Activated T-cell treated with anti-CD3 and anti-CD28 coated beads, Interleukin-2, amount 50 U/mL, for 72 hours (primary cell): ENCODE measurements at places on chromosomes 7 and 10. TPM values are rescaled to one million over a fixed set of nuclear protein-coding genes. Genes with fewer than 3 reads are reported as not detected.
A peak's percentile ranks its signal among the peaks of the same experiment; 100 is the strongest.

DNA sequence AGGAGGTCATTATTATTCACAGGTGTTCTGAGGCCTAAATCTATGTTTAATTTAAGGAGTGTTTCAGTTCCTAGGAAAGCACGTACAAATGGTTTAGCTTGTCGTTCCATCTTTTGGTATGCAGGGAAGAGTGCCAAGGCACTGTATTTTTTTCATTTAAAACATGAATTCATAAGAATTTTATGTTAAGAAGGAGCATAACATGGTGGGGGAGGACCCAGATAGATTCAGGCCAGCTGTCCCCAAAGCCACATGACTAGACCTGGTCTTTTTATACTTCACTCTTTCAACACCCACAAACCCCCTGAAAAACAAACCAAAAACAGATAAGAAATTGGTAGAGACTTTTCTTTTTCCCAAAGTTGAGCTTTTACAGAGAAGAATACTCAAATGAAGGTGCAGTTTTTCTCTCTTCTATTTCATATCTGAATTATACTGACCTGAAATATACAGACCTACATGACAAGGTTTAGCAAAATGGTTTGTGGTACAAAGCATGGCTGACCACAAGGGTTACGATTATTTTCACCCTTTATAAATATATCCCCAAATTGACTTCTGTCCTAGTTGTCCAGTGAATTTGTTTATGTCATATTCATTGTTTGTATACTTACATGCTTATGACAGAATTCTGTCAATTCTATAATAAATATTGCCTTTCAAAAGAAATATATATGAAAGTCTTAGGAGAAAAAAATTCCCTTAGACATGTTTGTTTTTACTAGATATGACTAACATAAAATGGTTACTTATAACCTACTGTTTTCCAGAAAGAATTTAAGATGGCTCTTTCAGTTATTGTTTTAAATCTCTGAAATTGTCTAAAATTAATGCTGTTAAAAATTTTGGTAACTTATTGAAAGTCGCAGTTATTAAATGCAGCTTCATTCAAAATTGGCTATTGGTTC lies 71.3 kb downstream of the AP3M1 start:
- no peak for DNase-seq

DNA sequence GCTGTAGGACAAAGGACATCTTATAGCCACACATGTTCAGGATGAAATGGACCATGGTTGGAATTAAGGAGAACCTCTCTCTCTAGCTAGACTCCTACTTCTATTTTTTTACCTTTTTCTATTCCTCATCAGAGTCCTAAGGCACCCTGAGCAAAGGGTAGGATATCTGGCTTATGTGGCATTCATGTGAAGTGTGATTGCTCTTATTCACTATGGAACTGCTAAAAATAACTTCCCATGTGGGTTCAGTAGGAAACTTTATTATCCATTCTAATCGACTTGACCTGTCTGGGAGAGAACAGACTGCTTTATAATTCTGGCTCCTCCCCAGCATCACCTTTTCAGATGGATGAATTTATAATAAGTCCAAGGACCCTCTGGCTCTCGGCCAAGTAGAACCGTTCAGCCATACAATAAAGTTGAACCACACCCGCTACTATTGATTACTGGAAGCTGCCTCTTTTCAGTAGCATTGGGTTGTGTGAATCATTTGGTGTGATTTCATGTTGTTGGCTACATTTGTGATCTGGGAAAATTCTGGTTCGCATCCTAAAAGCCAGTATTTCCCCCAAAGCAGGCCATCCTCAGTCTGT lies 117.5 kb downstream of the NRF1 start:
- no peak for DNase-seq

DNA sequence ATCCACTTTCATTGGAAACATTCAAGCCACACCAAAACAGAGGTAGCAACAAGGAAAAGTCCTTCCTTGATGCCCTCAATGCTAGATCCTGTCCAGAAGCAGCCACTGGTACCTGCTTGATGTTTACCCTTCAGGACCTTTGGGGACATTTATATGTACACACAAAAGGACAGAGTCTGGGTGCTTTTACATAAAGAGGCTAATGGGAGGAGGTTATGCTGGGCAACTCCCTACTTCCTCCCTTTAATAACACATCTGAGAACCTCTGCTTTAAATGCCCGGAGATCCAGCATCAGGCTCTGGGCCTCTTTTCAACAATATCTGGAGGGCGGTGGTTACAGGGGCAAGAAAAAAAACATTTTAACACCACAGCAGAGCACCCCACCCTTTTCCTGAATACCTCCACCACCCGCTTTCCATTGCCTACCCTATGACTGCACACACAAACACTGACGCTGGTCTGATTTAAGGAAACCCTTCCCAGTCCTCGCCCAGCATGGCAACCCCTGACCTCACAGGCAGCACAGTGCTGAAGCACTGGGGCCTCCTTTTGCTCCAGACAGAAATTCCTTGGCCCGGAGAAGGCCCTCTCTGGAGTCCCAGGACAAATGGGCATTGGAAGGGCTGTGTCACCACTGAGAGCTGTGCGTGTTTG lies 39.3 kb upstream of the DUSP5 start:
- no peak for DNase-seq

DNA sequence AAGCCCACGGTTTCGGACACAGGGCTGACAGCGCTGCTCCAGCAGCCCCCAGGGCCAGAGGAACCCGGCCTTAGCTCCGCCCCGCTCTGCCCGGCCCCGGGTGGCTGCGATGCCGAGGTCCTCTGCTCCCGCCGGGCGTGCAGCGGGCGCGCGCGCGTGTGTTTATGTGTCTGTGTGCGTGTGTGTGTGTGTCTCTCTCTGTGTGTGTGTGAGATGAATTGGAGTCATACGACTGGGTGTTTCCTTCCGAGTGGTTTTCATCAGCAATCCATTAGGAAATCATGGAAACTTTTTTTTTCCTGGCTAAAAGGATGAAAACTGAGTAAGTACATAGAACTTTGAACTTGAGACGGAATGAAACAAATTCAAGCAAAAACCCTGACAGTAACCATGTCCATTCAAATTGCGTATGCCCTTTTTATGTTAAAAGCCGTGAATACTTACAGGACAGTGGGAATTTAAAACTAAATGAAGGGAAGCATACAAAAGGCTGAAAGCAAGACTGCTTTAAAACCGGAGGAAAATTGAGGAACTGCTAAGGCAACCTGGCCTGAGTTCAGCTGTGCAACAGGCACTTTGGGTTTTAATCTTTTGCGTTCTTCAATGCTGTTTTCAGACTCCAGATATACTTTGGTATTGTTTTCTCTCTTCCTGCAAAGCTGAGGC lies at the start of gene CPED1:
TSS of gene CPED1 (plus strand) at position 121 of the 666 bp plus-strand sequence. CDS start 911 bp downstream, outside the sequence.
- DNase-seq: peak; percentile 56

GRCh38 chr7:106521541-106521940 lies 139.4 kb downstream of the CCDC71L start:
- DNase-seq: no peak

DNA sequence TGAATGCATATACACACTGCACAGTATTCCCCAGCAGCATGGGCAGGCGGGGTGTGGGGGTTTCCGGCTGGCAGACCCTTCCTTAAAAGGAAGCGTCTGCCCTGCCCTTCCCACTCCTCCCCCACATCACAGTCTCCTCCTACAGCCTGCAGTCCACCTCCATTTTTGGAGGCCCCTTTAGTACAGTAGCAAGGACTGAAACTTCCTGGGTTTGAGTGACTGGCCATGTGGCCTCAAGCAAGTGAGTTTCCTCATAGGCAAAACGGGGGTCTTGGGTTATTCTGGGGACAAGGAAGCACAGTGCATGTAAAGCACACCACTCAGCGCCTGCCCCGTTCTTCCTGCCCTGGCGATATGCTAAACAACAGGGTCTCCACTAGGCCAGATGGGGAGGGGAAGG lies 62.1 kb upstream of the COL13A1 start:
- no peak for DNase-seq

DNA sequence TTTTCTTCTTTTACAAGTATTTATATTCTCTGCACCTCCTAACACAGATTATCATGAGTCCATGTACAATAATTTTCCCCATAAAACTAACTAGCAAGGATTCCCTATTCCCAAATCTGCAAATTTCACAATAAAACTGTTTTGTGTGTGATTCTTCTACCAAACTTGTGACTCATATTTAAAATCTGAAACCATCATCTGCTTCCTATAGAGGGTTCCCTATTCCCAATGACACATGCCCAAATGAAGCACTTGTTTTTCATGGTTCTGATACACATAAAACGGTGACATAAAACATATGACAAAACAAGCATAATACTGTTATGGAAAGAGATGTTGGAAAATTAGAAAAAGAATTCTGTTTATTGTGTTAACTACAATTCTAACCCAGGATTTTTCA lies 657.6 kb downstream of the PARD3 start:
- DNase-seq: no peak

- DNase-seq: no peak
Measured at GRCh38 chr10:50469778-50470193, 154.0 kb downstream of the SGMS1 start.

DNA sequence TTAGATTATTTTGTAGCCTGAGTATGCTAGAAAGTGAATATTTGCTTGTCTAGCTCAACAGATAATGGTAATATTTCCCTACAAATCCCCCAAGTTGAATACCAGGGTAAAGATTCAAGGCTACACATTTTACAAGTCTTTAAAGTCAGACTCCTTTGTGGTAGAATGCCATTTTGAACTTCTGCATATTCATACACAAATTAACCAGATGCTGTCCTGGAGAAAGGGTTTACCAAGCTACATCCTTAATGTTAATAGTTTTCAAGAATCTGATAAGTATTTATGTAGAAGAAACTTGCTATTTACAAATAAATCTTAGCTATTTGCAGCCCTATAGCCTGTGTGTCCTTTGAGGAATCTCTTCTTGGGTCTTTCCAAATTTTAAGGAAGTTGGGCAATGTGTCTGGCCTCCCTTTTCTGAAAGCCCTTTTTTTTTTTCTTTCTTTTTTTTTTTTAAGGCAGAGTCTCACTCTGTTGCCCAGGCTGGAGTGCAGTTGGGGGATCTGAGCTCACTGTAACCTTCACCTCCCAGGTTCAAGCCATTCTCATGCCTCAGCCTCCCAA lies 82.6 kb downstream of the CPEB3 start:
- no peak for DNase-seq

DNA sequence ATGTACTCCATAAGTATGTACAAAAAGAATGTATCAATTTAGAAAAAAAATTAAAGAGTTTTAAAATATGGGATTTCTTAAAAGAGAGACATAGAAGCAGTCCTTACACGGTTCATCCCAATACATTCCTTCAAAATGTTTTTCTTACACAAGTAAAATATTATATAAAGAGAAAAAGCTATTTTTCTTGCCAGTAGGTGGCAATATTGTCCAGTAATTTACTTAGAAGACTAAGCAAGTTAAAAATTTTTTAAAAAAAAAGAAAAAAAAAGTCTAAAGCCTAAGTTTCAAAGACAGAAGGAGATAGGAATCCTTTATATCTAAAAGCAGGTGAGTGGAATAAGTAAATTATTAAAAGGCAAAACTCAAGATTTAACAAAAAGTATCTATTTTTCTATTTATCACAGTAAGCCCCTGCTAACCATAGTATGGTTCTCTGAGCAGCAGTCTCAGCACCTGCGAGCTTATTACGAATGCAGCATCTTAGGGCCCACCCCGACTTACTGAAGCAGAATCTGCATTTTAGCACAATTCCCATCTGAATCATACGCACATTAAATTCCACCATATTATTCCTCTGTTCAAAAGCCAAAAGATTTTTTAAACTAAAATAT lies 240.6 kb downstream of the DGKI start:
- DNase-seq: no peak

GRCh38 chr7:35316549-35316948 lies 62.6 kb upstream of the TBX20 start:
- no peak for DNase-seq

- DNase-seq: peak; percentile 33
Measured at GRCh38 chr7:140165422-140165821, 11.4 kb downstream of the KDM7A start.

DNA sequence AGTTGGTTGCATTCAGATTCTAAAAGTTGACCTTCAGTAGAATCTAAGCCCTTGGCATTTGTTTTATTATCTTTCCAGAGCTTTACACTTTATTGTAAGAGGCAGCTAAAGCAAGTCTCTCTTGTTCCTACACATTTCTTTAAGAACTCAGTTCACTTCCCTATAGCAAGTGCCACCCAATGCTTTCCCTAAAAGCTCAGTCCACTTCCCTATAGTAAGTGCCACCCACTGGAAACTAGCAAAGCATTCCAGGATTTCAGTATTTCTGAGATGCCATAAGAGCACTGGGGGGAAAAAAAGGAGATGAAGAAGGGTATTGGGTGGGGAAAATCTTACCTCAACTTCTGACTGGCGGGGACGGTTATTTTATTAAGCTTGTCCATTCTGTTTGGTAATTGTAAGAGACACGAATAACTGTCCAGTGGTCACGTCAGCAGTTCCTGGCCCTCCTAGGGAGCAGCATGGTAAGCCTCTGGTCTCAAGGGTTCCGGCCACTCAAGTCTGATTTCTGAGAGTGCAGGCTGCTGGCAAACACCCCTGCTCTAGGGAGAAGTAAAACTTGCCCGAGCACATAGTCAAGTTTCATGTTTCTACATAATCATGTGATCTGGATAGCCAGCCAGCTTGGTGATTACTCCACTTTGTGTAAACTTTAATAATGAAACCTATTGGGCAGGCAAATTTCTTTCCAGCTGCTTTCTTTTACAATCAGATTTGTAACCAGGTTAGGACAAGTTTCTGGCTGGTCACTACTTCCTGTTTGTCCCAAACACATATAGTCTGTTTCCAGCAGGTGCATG lies at the start of gene BLNK:
TSS of gene BLNK (minus strand) at position 554 of the 800 bp plus-strand sequence. CDS start at position 383, 171 bp downstream.
- no peak for DNase-seq

GRCh38 chr10:112525200-112525599 lies 78.2 kb downstream of the VTI1A start:
- no peak for DNase-seq

- no peak for DNase-seq
Measured at GRCh38 chr10:97066877-97067555, 118.7 kb downstream of the SLIT1 start.

GRCh38 chr10:8063935-8064334 lies 9.4 kb downstream of the GATA3 start:
- DNase-seq: no peak

- no peak for DNase-seq
Measured at GRCh38 chr10:72542396-72542815, 83.5 kb downstream of the MICU1 start.

GRCh38 chr10:93746844-93747284 lies 10.9 kb upstream of the LGI1 start:
- DNase-seq: no peak

DNA sequence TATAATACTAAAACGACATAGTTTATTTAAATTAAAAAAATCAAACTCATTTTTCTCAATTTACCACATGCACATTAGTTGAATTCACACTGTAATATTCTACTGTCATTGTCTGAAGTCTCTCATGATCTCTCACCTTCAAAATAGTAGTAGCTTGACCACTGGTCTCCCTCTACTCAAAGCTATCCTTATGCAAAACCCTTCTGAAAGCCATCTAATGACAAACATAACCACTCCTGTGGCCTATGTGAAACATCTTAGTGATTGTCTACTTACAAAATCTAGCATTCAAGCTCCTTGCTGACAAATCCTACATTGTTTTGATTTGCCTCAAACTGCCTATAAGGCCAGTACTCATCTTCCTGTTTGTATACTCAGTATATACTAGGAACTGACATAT lies 606.0 kb upstream of the GHITM start:
- DNase-seq: no peak

Gene TMEM225B
- total RNA-seq: 4.3 TPM

Gene CCL24
- not detected for total RNA-seq

Gene ZNF487
- 2.9 TPM for total RNA-seq

Gene ERCC6
- total RNA-seq: 33.6 TPM

Gene EBF3
- total RNA-seq: not detected

Gene JCAD
- 0.29 TPM for total RNA-seq
